HFFc6 (cell line): ENCODE measurements at places on chromosomes 12 and 14. TPM values are rescaled to one million over a fixed set of nuclear protein-coding genes. Genes with fewer than 3 reads are reported as not detected.

GRCh38 chr14:25400607-25401206 is 350.8 kb upstream of the STXBP6 start:
- DNase-seq: peak; percentile 31

KITLG gene
- 40.2 to 76.1 TPM (median 44.6 TPM) in 3 replicates for total RNA-seq

DNA sequence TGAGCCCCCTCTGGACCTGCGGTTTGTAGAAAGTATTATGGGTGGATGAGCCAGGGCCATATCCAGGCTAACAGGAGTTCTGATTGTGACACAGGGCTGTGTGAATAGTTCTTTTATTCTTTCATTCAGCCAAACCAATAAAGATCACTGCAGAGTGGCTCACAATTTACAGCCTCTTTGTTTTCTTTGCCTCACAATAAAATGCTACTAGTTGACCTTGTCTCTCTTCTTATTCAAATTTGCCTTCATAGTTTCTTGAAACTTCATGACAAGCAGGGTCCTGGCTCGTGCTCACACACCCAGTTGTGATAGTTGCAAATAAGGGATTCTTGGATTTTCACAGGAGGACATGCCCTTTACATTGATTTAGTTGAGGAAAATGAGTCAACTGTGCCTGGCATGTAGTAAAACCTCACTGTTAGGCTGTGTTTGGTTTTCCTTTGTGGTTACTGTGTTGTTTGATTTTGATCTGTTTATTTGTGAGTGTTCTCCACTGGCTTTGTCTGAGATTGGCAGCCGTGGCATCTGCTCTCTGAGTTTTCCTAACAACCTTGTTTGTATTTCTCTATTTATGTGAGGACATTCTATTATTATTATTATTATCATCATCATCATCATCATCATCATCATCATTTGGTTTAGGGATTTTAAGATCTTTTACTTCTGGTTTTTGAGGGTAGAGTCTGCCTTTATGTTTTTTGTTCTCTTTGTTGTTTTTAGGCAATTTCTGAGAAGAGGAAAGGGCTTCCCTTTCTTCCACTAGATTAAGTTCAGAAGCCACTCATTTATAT is 2.7 kb upstream of the KRT6B start:
- DNase-seq: no peak

BDKRB1 gene
- 36.3 to 61.0 TPM (median 56.4 TPM) in 3 replicates for total RNA-seq

- DNase-seq: no peak
Observed at GRCh38 chr14:101022916-101023435, 119.5 kb upstream of the RTL1 start.

ADAMTS20 gene
- total RNA-seq: not detected in 2 replicates

GRCh38 chr14:51650716-51651387 is 858 bp upstream of the FRMD6 start:
- no peak for DNase-seq
